ENCODE measurements at places on chromosomes 5 and 9. TPM values are rescaled to one million over a fixed set of nuclear protein-coding genes. Genes with fewer than 3 reads are reported as not detected.

CDKN2B gene
- 22.3 TPM for total RNA-seq

CDHR2 gene
- not detected for total RNA-seq

CATSPER3 gene
- total RNA-seq = 0.08 TPM

IL9 gene
- not detected for total RNA-seq

SLC4A9 gene
- total RNA-seq = not detected

GRCh38 chr5:127863161-127863560, 160.0 kb downstream of the CCDC192 start:
- peak; percentile 65 for DNase-seq

DNA sequence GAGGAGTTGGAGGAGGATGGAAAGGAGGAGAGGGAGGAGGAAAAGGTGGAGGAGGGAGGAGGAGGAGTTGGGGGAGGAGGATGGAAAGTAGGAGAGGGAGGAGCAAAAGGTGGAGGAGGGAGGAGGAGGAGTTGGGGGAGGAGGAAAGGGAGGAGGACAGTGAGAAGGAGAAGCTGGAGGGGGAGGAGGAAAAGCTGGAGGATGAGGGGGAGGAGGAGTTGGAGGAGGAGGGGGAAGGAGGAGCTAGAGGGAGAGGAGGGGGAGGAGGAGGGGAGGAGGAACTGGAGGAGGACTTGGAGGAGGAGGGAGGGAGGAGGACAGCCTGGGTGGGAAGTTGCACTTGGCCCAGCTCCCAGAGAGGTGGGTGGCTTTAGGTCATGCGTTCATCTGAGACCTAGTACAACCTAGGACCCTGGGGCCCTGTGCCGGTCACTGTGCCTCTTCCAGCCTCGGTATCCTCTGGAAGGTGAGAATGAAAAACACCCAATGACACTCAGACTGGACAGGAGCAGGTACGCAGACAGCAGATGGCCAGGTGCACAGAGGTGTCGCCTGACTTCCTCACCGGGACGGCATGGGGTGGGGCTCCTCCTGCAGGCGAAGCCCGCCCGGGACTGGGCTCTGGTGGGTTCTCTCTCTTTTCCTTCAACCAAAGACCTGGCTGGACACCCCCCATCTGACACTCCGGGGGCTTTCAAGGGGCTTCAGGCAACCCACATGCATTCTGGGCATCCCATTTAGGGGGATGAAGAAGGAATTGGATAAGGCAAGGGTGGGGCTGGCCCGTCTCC, 12.2 kb upstream of the SLC2A6 start:
- no peak for DNase-seq

DNA sequence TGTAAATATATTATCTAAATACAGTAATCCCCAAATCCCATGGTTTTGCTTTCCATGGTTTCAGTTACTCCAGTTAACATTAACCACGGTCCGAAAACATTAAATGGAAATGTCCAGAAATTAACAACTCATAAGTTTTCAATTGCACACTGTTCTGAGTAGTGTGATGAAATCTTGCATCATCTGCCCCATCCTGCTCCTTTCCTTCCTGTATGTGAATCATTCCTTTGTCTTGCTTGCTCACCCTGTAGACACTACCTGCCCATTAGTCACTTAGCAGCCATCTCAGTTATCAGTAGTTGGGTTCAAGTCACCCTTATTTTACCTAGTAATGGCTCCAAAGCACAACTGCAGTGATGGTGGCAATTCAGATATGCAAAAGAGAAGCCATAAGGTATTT, 1568.5 kb upstream of the WWC1 start:
- no peak for DNase-seq

GRCh38 chr5:76617229-76617628, 6.0 kb downstream of the F2RL2 start:
- peak; percentile 53 for DNase-seq

GRCh38 chr5:57221049-57221568, 47.2 kb downstream of the GPBP1 start:
- peak; percentile 55 for DNase-seq

GRCh38 chr5:87268970-87269377, 1.3 kb downstream of the RASA1 start:
- no peak for DNase-seq

- peak; percentile 55 for DNase-seq
Observed at GRCh38 chr5:159763562-159763961, 152.7 kb upstream of the ADRA1B start.

GRCh38 chr9:15155826-15156225, 151.2 kb downstream of the TTC39B start:
- DNase-seq = no peak

GRCh38 chr5:75342836-75343235, 5.8 kb downstream of the HMGCR start:
- no peak for DNase-seq

- DNase-seq = no peak
Observed at GRCh38 chr9:88236511-88237478, 98.5 kb upstream of the SPATA31C2 start.
